Activated CD4-positive, alpha-beta T cell treated with anti-CD3 and anti-CD28 coated beads for 4 hours (primary cell): ENCODE measurements at places on chromosomes 4 and X.

GRCh38 chr4:1410491-1411325 lies 4.5 kb upstream of the NKX1-1 start:
- no peak for DNase-seq

DNA sequence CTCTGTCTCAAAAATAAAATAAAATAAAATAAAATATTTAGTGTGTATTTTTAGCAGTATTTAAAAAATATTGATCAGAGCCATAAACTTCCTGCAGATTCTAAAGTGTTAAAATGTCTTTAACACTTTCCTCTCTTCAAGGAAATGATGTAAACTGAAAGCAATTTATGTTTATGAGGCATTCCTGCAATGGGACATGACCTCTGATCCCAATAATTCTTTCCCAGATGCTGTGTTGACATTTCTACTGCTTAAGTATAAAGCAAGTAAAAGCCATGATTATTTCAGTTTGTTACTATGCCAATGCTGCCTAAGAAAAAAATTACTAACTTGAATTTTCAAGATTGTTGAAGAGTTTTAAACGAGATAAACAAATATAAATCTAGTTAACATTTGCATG lies 29.0 kb downstream of the COQ2 start:
- no peak for DNase-seq

DNA sequence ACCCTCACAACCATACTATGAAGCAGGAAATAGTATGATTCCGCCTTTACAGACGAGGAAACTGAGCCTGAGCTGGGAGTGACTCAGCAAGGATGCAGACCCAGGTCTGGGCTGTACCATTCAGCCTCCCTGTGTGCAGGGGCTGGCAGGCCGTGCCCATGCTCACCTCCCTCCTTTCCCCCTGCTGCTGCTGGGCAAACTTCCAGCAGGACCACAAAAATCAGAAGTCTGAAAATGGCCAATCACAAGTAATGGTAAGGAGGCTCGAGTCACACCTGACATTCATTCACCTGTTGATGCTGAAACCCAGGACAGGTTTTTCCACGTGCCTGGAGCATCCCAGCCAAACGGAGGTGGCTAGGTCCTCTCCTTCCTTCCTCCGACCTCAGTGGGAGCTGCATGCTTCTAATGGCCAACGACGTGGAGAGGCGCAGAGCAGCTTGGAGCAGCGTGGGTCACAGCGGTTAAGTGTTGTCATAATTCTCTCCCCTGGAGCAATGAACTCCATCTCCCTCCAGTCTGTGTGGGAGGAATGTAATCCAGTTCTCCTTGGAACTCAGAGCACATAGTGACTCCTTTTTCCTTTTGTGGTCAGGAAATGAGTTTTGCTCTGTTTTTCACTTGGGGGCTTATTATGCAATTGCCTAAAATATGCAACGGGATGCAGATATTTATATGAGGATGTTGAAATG lies 371.7 kb downstream of the BCOR start:
- no peak for DNase-seq

- DNase-seq: no peak
Observed at GRCh38 chr4:146582864-146583263, 55.8 kb upstream of the POU4F2 start.

- DNase-seq: no peak
Observed at GRCh38 chrX:56751071-56751470, 22.0 kb downstream of the NBDY start.

- no peak for DNase-seq
Observed at GRCh38 chr4:85842540-85842939, 367.6 kb downstream of the ARHGAP24 start.

- DNase-seq: no peak
Observed at GRCh38 chr4:72631296-72631695, 62.3 kb upstream of the ADAMTS3 start.

- DNase-seq: no peak
Observed at GRCh38 chrX:38108364-38108763, 102.0 kb downstream of the SYTL5 start.

DNA sequence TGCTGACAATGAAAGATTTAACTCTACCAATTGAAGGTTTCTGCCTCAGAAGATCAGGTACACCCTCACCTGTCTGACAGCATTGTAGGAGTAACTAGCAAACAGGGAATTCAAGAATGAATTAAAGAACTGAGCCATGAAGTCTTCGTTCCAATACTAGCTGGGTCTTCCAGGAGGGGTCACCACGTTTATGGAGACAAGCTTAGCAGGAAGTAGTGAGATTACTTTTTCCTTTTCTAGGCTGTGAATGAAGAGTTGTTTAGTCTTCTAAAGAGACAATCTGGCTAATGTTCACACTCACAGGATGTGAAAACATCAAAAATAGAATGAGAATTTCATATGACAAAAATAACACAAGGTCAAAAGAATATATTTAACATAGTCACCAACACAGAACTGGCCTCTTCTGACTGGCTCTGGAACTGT lies 54.9 kb downstream of the REELD1 start:
- DNase-seq: no peak

GRCh38 chr4:37597034-37597433 lies 89.1 kb downstream of the RELL1 start:
- DNase-seq: no peak

DNA sequence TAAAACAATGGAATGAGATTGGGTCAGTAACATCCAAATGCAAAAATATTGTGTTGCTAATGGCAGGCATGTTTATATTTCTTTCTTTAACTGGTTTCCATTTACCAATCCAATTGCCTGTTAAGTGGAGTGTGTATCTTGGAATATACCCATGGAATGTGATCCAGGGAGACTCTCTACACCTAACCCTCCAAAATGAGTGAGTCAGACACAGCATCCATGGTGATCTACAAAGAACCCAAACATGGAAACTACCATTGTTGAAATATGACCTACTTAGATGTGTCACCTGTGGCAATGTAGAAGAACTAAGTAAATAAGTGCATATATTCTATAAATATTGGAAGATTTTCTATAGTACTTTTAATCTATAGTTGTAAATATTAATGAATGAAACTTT lies 110.3 kb downstream of the AREG start:
- DNase-seq: no peak

GRCh38 chr4:76272073-76272472 lies 20.6 kb downstream of the FAM47E start:
- DNase-seq: no peak

DNA sequence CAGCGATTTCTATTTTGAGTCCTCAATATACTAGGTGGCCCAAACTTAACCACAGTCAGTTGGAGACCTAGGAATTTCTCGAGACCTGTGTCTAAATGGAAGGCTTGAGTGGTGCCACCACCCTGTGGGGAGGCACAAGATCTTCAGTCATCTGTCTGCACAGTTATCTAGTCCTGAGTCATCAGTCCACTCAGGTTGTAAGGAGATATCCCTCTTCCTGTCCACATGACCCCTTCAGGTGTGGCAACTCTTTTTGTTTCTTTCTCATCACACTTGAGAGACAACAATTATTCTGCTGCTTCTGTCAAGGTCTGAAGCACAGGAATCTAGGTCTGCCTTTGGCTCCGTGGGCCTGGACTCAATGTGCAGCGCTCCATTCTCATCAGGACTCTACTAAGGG lies 64.4 kb upstream of the IBSP start:
- no peak for DNase-seq

GRCh38 chrX:43003204-43003565 lies 225.2 kb upstream of the PPP1R2C start:
- no peak for DNase-seq

DNA sequence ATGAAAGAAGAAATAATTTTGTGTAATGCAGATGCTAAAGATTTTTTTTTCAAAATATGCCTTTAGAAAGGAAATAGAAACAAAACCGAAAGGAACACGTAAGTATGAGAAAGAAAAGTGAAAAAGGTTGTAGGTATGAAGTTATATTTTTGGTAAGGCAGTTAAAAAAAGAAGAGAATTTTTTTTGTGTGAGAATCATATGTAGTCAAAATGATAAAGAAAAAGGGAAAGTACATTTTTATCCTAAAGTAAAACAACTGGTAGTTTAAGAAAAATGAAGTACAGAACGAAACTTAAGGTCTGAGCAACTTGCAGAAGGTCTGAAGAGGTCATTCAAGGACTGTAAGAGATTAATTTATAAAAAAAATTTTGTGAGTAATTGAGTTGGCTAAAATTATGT lies 164.0 kb upstream of the TRAM1L1 start:
- no peak for DNase-seq

DNA sequence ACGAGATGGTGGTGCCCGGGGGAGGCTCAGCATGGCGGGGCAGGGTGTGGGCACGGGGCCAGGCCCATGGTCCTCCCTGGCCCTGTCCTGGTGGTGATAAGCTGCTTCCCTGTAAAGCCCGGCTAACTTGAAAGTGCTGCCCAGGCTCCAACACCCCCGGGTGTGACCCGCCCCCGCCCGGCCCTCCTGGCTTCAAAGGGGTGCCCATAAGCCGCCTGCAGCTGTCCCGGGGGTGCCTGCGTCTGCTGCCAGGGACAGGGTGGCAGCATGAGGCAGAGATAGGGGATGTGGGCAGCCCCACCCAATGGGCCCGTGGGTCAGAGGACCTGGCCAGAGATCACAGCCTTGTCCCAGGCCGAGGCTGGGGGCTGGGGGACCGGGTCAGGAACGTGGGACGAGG lies 18.1 kb downstream of the FGFRL1 start:
- no peak for DNase-seq

DNA sequence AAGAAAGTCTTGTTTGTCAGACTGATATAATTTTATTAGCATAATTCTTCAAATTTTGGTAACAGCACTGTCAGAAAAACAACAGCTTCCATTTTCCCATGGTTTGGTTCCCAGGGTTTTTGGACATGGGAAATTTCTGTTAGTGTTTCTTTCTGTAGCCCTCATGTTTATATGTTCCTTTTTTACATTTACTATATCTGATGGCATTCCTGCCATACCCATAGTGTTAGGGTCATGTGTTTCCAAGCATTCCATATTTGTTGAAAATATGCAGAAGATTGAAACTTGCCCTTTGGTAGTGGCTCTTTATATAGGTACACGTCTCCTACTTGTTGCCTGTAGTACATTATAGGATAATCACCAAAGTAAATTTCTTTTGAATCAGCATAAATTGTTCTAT lies 65.8 kb downstream of the PDLIM5 start:
- no peak for DNase-seq

DNA sequence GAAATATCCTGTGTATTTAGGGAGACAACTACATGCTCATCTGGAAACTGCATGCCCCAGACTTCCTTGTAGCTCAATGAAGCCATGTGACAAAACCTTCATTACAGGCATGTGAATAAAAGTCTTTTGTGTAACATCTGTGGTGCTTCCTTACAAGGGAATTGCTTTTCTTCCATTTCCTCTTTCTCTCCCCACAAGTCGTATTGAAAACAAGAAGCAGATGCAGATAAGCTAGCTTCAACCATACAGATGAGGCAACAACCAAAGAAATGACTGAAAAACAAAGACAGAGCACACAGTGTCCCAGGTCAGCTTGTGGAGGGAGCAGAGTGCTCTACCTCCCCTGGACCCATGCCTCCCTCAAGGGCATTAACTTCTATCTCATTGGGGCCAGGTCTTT lies 115.8 kb upstream of the INPP4B start:
- DNase-seq: no peak

GRCh38 chrX:38656350-38656915 lies 95.1 kb downstream of the TSPAN7 start:
- DNase-seq: no peak
